ENCODE measurements at places on chromosomes 7 and 10.

GRCh38 chr10:32790483-32790882 lies 167.5 kb downstream of the ITGB1 start:
- no peak for DNase-seq

- no peak for DNase-seq
Measured at GRCh38 chr7:65264258-65264657, 109.4 kb upstream of the ZNF92 start.

GRCh38 chr7:151756076-151756731 lies 120.7 kb downstream of the PRKAG2 start:
- peak; percentile 35 for DNase-seq

DNA sequence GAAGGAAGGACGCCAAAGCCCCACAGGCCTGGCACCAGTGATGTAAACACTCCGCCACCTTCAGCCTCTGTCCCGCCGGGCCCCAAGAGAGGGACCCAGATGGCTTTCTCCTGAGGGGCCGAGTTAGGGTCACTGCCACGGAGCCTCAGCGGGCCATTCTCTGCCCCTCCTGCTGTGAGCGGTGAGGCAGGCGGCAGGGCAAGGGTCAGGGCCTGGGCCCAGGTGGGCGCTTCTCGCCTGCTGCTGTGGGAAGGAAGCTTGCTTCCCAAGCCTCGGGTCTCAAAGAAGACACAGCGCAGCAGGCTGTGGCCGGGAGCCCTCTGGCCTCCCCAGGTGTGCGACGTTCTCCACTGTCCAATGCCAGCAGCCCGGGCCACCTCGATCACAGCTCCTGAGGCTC lies 84.8 kb downstream of the PROSER2 start:
- DNase-seq: no peak

DNA sequence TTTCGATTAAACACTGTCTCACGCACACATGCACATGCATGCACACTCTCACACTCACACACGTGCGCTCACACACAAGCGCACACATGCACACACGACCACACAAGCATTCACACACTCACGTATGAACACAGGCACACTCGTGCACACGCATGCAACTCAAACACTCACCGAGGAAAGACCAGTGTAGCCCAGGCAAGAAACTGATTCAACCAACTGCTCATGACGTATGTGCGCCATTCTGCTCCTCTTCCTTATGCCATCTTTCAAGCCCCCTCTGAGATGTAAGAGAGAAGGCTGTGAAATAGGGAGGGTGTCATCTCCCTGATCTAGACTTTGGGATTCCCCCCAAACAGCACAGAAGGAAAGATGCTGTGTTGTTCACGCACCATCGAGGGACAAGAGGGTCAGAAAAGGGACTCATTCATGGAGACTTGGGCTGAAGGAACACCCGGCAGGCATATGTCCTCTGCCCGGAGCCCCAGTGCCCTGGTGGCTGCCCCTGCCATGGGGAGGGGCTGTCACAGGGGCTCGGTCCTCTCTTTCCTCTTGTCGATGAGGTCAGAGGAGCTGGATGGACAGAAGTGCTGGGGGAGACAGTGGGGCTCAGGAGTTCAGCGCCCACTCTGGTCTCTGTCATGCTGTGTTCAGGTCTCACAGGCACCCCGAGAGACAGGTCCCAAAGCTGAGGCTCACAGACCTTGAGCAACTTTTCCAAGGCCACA lies 130.1 kb upstream of the SHH start:
- DNase-seq: no peak

- peak; percentile 13 for DNase-seq
Measured at GRCh38 chr7:123748171-123748733, 551 bp downstream of the WASL start.

DNA sequence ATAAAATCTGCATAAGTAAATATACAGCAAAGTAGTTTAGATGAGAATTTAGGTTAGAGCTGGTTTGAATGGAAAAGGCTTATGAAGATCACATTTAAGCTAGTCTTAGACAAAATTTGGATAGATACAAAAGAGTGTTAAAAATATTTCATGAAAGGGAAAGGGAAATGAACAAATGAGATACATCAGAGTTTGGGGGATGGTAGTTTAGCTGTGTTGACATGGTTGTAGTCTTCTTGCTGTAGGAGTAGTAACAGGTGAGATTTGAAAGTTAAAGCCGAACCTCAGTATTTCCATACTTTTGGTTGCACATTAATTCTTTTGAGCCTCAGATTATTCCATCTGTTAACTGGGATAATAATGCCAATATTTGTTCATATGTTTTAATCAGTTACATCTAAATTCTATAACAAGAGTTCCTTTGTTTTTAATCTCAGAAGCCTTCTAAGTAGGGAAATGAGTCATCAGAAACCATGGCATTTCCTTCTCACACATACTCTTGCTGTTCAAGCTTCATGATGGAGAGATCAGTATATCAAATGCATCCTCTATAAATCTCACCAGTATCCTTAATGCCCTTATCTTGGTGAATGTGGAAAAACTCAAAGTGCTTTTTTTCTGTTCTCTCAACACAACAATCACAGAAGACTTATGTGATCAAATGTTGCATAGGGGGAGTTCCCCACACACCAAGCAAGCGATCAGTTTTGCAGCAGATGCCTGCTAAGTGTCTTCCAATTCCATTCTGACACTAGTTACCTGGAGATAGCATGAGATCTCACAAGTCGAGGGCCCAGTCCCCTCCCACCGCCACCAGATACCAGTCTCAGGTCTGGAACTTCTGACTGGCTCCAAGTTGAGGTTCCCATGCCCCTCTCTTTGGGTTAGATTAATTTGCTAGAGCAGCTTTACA lies 84.7 kb downstream of the MAPK8 start:
- no peak for DNase-seq

DNA sequence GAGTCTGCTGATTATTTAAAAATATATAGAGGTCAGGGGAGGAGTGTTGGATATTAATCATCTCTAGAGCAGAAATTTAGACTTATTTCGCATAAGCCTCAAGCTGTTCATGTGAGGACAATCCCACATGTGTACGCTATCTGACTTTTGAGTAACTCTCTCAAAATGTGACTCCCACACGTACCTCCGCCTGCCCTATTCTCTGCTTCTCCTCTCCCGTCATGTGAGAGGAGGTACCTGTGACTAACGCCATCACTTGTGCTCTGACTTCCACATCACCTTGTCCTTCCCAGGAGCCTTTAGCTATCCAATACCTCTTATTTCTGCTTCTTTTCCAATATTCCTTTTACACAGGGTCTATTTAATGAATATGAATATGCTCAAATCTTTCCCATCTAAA lies 119.3 kb upstream of the CALCR start:
- DNase-seq: no peak

GRCh38 chr7:78543976-78544375 lies 745.4 kb downstream of the PHTF2 start:
- no peak for DNase-seq

GRCh38 chr7:81355911-81356310 lies 413.9 kb downstream of the HGF start:
- no peak for DNase-seq

GRCh38 chr7:148041156-148041555 lies 549.4 kb upstream of the C7orf33 start:
- DNase-seq: no peak

DNA sequence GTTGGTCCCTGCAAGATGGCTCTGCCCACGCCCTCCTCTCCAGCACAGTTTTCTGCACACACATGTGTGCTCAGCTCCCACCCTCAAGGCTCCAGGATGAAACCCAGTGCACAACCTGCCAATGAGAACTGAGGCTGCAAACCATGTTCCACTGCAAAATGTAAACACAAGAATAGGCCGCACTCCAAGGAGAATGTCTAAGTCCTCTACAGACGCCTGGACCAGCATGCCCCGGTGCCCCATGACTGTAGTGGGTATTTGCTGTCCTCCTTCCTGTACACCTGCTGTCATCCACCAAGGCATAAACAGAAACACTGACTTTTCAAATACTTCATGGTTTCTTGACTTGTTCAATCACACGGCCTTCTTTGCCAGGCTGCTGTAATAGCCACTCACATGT lies 72.6 kb downstream of the COBL start:
- no peak for DNase-seq

DNA sequence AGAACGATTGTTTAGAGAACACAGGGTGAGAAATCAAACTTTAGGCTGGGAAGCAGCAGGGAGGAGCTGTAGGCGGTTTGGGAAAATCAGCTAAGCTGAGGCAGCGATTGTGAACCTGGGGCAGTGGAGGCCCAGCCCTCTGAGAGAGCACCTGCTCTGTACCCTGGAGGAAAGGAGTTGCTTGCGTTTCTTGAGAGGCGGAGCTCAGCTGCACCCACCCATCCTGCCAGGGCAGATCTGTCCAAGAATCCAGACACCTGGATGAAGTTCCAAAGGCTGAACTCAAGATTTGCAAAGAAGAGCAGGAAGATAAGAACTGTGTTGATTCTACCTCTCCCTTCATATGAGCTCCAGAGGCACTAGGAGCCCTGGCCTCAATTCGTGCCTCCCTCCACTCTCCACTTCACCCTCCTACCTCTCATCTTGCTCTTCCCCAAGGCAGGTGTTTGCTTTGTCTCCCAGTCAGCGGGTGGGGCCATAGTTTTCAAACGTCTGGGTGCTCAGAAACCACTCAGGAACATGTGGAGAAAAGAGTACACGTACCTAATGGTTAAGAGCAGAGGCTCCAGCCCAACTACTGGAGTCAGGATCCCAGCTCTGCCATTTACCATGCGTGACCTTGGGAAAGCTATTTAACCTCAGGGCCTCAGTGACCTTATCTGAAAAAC lies 21.5 kb upstream of the TMEM213 start:
- DNase-seq: no peak

- no peak for DNase-seq
Measured at GRCh38 chr10:61313460-61313859, 139.7 kb downstream of the TMEM26 start.

DNA sequence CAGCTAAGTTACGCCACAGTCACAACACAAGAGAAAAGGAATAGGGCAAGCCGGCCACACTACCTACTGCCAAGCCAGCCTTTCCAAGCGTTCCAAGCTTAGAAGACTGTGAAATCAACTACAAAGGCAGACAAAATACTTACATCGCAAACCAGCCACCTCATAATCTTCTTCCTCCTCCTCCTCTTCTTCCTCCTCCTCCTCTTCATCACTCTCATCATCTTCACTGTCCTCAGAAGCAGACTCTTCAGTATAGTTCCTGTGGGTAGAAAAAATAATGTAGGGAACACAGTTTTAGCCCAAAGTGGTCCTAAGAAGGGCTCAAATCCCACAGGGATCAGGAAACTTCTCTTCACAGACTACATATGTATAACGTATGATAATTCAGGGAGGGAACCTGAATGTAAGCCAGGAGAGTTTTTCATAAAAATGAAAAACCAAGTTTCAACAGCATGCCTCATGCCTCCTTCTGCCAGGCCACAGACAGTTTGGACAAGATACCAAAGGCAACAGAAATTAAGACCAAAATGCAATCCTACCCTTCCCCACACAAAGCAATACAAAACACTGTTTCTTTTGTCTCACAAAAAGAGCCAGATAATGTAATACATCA lies 13.6 kb downstream of the FZD9 start:
- DNase-seq: no peak

GRCh38 chr7:34720289-34720688 lies 62.3 kb downstream of the NPSR1 start:
- DNase-seq: no peak

DNA sequence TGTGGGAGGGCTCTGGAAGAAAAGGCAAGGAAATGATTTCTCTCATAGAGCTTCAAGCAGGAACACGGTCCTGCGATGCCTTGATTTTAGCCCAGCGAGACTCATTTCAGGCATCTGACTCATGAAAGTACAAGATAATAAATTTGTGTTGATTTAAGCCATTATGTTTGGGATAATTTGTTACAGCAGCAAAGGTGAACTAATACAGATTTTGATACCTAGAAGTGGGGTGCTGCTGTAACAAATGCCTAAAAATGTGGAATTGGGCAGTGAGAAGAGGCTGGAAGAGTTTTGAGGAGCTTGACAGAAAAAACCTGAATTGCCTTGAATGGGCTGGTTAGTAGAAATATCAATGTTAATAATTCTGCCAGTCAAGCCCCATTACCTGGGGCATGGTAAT lies 44.1 kb upstream of the NRF1 start:
- no peak for DNase-seq

Measured in stimulated activated CD8-positive, alpha-beta memory T cell treated with anti-CD3 and anti-CD28 coated beads, Interleukin-12 subunit alpha, Interleukin-12 subunit beta, amount 100 ng/mL, for 4 hours (primary cell).